ENCODE measurements at places on chromosomes 3 and 15.

DNA sequence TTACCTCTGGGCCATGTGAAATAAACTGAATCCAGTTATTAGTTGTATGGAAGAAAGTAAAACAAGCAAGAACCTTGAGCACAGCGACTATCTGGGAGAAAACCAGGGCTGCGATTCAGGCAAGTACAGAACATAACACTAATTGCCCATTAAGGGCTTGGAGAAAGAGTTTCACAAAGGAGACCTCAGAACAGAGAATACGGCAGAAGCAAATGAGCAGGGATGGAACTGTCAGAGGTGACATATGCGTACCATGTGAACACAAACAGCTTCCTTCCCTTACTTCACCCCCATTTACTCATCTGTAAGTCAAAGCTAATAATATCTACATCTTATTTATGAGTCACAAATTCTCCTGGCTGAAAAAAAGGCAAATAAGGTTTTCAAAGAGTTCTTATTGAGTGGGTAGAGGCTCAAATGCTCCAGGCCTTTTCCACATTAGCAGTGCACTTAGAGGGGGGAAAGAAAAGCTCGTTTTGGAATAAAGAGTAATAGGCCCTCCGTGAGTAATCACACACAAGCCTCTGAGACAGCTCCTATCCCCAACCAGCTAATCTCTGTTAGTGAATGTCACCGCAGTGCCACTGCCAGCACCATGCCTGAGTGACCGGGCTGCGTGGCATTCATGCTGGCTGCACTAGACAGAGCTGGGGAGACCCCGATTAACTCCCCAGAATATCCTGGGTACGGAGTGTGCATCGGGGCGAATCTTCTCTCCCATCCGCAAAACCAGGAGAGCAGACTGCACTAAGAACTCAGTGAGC, 2.6 kb downstream of the PCSK6 start:
- no peak for DNase-seq

DNA sequence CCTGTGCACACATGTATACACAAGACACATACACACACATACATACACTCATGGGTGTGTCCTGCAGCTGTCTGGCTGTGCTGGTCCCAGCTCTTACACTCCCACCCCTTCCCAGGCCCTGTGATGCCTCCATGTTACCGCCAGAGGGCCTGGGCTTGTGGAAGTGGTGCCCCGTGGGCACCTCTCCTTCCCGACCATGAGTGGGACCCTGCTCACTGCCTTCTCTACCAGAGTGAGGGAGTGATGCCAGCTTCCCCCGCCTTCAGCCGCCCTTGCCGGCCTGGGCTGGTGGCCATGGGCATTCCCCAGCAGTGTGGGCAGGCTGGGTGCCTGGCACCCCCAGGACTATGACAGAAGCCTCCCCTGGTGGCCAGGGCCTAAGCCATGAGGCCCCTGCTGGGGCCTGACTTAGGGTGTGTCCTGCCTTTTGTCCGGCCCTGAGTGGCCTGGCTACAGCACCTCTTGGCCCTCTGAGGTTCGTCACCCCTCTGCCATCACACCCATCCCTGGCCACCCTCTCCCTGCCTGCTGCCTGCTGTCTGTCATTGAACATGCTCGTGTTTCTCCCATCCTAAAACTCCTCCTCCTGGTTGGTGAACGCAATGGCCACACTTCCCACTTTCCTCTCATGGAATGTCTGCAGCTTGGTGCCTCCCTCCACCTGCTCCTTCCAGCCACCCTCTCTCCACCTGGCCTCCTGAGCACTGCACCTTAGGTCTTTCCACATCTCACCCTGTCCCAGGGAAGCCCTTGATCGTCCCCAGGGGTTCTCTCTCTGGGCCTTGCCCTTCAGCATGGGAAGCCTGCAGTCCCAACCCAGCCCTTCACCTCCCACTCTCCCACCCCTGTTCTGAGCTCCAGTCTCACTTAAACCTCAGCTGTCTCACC, 14.6 kb downstream of the HDAC11 start:
- DNase-seq, result no peak

GRCh38 chr3:158775426-158776410, 26.1 kb upstream of the MFSD1 start:
- DNase-seq, result no peak

GRCh38 chr3:183252118-183252782, 803 bp upstream of the B3GNT5 start:
- DNase-seq, result no peak

GRCh38 chr3:34292605-34293300, 494.3 kb downstream of the PDCD6IP start:
- no peak for DNase-seq

DNA sequence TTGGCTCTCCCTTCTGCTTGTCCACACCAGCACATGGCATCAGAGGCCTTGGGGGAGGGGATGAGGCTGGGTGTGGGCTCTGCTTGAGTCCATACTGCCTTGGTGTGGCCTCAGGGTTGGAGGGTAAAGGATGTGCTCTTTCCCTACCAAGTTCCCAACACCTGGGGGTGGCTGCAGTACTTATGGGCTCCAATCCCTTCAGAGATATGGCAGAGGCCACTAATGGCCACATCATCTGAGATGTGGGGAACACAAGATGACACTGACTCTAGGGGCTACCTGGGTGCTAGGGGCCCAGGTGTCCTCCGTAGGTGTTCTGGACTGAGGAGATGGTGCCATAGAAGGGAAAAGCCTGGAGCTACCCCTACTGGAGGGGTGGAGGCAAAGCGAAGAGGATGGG, 6.9 kb downstream of the CXCR6 start:
- DNase-seq, result no peak

DNA sequence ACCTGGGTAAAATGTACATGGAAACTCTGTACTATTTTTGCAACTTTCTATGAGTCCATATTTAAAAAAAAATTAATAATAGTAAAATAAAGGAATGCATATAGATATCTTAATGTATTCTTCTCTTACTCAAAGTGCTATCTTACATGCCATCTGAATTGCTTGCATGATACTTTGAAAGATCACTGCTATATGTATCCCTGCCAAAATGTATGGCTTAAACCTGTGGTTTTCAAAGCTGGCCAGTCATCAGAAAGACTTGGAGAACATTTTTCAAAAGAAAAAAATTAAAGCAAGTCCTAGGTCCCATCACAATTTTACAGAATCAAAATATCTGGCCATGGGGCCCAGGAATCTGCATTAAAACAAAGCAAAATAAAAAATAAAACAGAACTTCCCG, 262.1 kb downstream of the LPP start:
- DNase-seq, result no peak

Data from NCI-H2171 (cell line).